ENCODE measurements at places on chromosomes 7 and 10.

- DNase-seq, result no peak
Measured at GRCh38 chr7:141587304-141587703, 36.1 kb downstream of the AGK start.

- DNase-seq, result no peak
Measured at GRCh38 chr10:22346096-22346661, 883 bp downstream of the SPAG6 start.

DNA sequence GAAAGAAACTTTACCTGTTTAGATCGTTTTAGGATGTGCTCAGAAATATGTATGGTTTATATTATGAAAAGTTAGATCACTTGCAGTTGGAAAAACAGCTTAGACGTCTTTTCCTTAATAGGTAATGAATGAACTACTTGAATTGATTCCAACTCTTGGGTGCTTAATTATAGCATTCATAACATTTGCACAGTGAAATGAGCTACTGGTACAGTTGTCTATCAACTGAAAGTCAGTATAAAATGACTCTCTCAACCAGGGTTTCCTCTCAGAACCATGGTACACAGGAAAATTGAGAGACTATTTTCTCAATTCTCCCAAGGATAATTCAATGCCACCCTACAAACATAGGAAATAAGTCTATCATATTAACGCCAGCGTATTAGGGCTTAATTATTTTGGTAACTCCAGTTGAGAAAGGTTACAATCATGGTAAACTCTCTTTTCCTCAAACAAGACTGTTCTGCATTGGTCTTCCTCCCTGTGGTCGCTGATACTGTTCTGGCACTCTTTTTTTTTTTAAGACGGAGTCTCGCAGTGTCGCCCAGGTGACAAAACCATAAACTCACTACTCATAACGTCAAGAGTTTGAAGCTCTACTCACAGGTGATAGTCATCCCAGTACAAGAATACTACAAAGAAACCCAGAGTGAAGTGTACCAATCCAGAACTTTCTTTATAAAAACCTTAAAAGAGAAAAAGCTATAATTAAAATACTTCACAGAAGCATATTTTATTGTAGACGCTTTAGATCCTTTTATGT lies 2.0 kb downstream of the ANLN start:
- DNase-seq, result no peak

- DNase-seq, result no peak
Measured at GRCh38 chr10:44659320-44659719, 251.8 kb upstream of the TMEM72 start.

DNA sequence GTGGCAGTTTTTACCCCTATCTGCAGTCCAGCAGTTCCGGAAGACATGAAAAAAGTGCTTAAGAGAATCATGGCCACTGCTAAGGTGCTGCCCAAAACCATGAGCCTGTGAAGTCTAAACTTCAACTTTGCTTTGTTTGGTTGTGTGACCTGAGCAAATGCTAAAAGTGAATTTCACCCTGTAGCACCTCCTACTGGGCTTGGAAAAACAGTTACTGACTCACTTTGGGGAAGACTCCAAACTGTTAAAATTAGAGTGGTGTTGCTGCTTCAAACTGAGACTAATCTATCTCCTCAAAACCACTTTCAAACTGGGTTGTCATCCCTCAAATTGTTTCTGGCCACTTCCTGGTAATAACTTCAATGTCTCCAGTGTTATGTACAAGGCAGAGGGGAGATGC lies 21.3 kb downstream of the MKX start:
- DNase-seq, result no peak

- no peak for DNase-seq
Measured at GRCh38 chr7:148402159-148402558, 188.4 kb upstream of the C7orf33 start.

DNA sequence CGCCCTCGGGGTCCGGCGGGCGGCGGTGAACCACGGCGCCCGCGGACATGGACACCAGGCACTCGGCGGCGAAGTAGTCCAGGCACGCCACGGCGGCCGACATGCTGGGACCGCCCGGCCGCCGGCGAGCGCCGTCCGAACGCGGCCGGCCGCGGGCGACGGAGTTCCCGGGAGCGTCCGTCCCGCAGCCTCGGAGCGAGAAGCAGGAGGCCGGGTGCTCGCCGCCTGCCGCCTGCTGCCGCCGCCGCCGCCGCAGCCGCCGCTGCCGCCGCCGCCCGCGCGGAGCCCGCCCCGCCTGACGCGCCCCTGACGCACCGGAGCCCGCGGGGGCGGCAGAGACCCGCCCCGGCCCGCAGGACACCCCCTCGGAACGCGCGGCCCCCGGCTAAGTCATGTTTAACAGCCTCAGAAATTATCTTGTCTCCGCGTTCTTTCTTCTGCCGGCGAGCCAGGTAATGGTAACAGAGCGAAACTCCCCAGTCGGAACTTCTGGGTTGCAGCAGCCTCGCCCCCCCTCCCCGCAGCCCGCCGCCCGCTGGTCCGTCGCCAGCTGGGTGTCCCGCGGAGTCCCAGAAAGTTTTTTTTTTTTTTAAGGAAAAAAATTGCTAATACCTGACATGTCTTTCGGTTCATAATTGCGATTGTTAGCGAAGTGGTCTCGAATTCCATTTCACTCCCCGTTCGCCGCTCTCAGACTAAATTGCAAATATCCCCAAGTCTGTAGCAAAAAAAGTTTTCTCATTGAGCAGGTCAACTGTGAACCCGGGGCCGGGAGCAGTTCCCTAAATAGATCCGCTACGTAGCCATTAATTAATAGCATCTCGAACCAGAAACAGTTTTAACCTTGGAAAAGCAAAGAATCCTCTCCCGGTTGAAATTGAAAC lies at the start of gene KLF14:
TSS of gene KLF14 (minus strand) at position 277 of the 884 bp plus-strand sequence. CDS start at position 103, 174 bp downstream.
- DNase-seq, result no peak

DNA sequence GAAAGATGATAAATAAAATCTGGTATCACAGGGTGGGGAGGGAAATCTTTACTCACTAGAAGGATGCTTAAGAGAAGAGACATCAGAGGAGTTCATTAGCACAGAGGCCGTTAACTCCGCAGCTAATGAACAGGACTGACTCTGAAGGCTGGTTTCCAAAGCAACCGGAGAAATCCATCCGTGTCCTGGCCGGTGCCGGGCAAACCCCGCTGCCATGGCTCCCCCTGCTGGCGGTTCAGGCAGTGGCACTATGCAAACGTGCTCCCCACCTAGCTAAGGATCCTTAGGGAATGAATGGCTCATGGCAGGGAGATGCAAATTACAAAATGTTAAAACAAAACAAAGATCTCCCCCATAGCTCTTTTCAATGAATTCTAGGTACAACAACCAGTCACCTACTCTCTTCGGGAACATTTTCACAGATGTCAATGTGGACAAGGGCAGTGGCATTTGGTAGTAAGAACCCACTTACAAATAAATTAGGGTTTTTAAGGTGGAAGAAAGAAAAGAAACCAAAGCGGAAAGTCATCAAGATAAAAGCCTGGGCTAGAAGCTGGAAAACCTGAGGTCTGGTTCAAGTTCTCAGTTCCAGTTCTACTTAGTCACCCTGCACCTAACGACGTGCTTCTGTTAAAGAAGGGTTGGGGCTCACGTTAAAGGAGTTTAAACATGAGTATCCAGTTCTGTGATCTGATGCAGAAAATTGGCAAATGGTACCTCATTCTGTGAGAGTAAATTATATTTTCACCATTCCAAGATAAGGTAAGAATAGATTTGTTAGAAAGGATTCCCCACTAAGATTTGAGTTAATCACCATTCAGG lies 138.2 kb downstream of the SVIL start:
- DNase-seq, result no peak

GRCh38 chr7:99767662-99768061 lies 16.3 kb downstream of the CYP3A4 start:
- DNase-seq, result no peak

DNA sequence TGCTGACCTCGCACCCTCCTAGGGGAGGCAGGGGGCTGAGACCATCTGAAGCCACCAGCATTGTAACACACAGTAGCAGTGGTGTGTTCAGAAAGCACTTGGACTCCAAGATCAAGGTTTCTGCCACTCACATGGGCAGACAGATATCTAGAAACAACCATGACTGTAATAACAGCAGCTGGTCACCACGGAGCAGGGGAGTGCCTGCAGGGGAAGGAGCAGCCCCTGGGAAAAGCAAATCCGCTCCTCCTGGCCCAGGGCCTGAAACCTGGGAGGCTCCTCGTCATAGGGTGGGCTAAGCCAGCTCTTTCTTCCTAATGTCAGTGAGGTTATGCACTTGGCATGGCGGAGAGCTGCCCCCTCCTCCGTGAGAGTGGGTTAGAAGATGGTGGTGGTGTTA lies 118.4 kb upstream of the INSYN2A start:
- DNase-seq, result no peak

DNA sequence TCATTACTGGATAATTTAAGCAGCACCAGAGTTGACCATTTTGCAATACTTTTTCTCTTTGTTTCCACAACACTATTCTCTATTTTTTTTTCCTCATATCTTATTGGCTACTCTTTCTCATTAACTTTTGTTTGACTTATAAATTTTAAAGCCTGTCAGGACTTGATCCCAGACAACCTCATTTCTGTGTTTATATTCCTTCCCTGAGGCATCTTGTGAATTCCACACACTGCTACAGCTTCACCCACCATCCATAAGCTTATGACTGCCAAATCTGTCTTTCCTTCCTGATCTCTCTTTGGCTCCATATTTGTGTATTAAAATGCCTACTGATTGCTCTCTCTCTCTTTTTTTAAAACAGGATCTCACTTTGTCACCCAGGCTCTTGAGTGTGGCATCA lies 124.6 kb upstream of the MBL2 start:
- no peak for DNase-seq

GRCh38 chr7:150663802-150664494 lies 21.6 kb upstream of the GIMAP2 start:
- no peak for DNase-seq

DNA sequence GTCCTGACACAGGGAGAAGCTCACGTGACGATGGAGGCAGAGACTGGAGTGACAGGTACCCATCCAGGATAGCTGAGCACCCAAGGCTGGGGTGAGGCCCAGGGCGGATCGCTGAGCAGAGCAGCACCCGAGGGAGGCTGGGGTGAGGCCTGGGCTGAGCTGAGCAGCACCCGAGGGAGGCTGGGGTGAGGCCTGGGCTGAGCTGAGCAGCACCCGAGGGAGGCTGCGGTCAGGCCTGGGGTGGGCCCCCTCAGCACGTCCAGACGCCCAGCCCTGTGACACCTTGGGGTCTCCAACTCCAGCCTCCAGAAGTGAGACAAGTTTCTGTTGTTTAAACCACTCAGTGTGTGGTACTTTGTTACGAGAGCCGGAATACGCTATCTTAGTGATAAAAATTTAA lies 236.3 kb downstream of the ZMYND11 start:
- no peak for DNase-seq

GRCh38 chr10:70590655-70591416 lies 11.7 kb downstream of the PRF1 start:
- DNase-seq, result no peak

DNA sequence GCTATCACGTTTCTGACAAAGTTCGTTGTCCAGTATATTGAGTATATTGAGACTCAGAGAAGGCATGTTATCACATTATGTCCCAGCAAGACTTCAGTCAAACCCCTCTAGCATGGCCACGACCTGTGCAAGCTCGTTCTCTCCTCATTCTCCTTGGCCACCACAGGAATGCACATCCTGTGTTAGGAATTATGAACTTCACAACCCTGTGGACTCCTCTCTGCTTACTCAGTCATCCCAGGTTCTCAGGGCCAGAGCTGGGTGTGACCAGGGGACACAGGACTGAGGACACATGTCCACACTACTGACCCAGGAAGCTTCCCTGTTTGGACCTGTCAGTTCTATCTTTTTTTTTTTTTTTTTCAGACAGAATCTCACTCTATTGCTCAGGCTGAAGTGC lies 4.4 kb downstream of the SH2D4B start:
- no peak for DNase-seq

- DNase-seq, result no peak
Measured at GRCh38 chr10:69340695-69341094, 62.4 kb downstream of the HK1 start.

DNA sequence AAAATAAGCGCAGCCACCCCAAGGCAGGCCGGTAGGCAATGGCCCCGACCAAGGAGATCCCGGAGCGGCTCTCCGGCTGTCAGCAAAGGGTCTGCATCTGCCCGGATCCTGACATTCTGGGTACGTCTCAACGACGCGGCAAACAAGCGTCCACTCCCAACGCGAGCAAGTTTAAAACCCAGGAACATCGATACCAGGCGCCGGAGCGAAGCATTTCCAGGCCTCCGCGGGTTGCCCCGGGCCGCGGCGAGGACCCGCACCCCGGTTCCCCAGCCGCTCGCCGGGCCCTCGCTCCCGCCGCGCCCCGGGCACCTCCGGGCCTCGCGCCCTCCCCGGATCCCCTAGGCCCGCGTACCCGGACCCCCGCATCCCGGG lies 453 bp downstream of the URGCP start:
- no peak for DNase-seq

DNA sequence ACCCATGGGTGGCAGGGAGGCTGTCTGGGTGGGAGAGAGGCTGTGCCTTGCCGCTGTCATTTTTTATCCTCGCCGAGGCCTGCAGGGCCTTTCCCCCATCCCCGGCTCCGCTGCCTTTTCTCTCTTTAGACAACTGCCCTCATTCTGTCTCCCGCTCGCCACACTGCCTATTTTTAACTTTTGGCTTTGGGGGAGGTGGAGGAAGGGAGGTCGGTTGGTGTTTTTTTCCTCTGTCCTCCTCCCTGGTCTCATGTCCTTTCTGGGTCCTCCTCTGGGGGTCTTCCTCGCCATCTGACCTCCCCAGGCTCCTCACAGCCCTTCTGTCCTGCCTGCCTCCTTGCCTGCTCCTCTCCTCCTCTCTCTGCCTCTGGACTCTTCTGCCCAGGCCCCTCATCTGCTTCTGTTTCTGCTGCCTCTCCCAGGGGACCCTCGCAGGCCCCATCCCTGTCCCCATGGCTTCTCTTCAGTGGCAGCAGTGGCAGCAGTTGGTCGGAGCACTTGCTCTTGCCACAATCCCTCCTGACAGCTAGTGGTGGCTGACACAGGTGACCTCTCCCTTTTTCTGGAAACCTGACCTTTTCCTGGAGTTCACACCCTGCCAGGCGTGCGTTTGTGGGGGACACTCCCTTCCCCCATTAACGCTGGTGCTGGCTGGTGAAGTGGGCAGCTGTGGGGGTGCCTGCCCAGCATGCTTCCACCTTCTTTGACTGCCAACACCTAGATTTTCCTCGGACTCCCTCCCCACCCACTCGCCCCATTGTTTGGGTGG lies 19.5 kb upstream of the PCBD1 start:
- DNase-seq, result no peak

DNA sequence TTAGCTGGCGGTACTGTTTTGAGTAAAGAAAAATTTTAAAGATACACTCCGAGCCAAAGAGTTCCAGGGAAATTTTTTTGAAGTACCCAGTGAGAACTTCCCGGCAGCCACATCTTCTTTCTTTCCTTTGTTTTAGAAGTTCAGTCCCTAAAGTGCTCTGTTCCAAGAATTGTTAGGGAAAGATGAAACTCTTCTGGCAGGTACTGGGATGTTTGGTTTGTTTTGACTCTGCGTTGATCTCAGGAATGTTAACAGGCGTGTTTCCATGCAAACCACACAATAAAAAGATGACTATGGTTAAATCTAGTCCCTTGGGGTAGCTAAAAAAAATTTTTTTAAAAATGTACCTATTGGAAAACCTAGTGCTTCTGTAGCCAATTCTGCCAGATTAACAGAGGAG lies 224.7 kb upstream of the PHYHIPL start:
- DNase-seq, result no peak

Measured in NCI-H2107 (cell line).